Naive thymus-derived CD8-positive, alpha-beta T cell (primary cell): ENCODE measurements at places on chromosomes 3 and 15.

DNA sequence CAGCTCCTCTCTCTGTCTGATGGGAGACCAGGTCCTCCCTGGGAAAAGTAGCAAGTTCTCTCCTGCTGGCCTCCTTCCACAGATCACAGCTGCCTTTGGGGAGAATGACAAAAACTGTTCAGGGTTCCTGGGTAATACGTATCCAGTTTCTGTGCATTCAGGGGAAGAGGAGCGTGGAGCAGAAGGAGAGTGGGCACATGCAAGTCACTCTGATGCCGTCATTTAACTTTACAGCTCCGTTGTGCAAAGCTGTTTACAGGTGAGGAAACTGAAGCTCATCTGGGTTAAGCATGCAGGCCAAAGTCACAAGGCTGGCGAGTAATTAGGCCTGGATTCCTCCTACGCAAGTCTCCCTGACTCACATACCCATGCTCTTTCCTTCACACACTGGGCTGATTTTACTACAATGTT is 7.5 kb upstream of the TM4SF1 start:
- no peak for DNase-seq
- no peaks in the 10 kb centered on the region for H3K4me1 ChIP-seq
- H3K4me3 ChIP-seq = no peak overlapping the region
- H3K36me3 ChIP-seq = no peaks in the 10 kb centered on the region
- H3K27ac ChIP-seq = no peak overlapping the region

GRCh38 chr15:101135532-101136166 is 116.2 kb downstream of the CHSY1 start:
- H3K36me3 ChIP-seq = no peaks in the 10 kb centered on the region
- H3K27me3 ChIP-seq = no peaks in the 10 kb centered on the region
- H3K4me1 ChIP-seq = peaks cover 34% of the 10 kb centered on the region
- no peak for DNase-seq

GRCh38 chr15:40277471-40277870 is 5.4 kb downstream of the ANKRD63 start:
- H3K4me3 ChIP-seq = no peak overlapping the region
- H3K36me3 ChIP-seq = no peaks in the 10 kb centered on the region
- H3K27ac ChIP-seq = no peak overlapping the region

GRCh38 chr3:14518432-14518802 is 21.7 kb downstream of the GRIP2 start:
- no peaks in the 10 kb centered on the region for H3K36me3 ChIP-seq
- no peaks in the 10 kb centered on the region for H3K4me1 ChIP-seq
- DNase-seq = no peak
- H3K27ac ChIP-seq = no peak overlapping the region
- no peak overlapping the region for H3K4me3 ChIP-seq

GRCh38 chr15:41493902-41494189 is 172 bp downstream of the ITPKA start:
- no peaks in the 10 kb centered on the region for H3K36me3 ChIP-seq
- peaks cover 36% of the 10 kb centered on the region for H3K27me3 ChIP-seq
- DNase-seq = no peak
- H3K4me1 ChIP-seq = peaks cover 16% of the 10 kb centered on the region

- DNase-seq = no peak
- no peaks in the 10 kb centered on the region for H3K36me3 ChIP-seq
- H3K27ac ChIP-seq = no peak overlapping the region
- H3K27me3 ChIP-seq = peaks cover 23% of the 10 kb centered on the region
- no peak overlapping the region for H3K4me3 ChIP-seq
- H3K4me1 ChIP-seq = no peaks in the 10 kb centered on the region
These were observed 35.3 kb downstream of the FSIP1 start for GRCh38 chr15:39747326-39747725.

DNA sequence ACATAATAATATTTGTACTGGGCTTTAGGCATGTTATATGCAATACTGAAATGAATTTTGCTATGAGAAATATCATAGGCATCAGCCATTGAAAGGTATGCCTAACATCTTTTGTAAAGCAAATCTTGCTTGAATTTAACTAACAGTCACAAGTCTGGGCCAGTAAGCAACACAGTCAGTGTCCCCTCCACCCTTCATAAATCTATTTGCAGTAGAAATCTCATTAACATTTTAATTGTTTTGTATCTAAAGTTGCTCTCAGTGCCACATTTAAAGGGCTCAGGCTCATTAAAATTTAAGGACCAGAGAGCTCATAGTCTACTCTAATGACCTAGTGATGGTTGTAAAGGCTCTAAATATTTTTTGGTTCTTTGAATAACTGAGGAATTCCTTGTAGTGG is 167.2 kb upstream of the GOLIM4 start:
- no peaks in the 10 kb centered on the region for H3K36me3 ChIP-seq
- H3K4me1 ChIP-seq = no peaks in the 10 kb centered on the region
- no peak overlapping the region for H3K4me3 ChIP-seq
- H3K27ac ChIP-seq = no peak overlapping the region

DNA sequence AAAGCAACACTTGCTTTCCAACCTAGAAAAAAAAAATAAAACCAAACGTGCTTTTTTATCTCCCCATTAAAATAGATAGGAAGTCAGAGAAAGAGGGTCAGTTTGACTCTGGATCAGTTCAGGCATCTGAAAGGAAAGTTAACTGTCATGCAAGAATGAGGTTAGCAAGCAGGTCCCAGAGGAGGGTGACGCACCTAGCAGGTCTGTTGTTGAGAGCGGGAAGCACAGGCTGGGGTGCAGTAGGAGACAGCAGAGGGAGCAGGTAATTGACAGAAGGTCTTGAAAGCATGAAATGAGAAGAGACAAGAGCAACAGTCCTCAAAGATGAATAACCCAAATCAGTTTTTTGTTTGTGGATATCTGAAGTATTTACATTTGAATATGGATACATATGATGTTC is 82.5 kb downstream of the ANO10 start:
- no peak overlapping the region for H3K4me3 ChIP-seq
- H3K27me3 ChIP-seq = no peaks in the 10 kb centered on the region
- no peaks in the 10 kb centered on the region for H3K4me1 ChIP-seq
- no peak overlapping the region for H3K27ac ChIP-seq
- H3K36me3 ChIP-seq = peaks cover 10% of the 10 kb centered on the region
- DNase-seq = no peak

DNA sequence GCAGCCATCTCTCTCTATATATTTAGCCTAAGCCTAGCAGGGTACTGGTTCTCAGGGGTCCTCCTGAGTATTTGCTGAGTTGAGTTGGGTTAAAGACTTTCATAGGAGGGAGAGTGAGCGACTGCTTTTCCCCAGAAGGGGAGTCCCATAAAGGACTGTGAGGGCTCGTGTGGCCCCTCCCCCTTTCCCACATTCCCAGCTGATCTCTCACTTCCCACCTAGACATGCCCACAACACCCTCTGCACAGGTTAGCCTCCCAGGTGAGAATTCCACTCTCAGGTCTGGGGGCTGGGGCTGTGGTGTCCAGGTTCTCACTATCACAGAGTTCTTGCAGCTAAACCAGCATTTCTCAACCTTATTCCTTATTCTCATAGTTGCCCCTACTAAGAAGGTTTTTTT is 15.8 kb downstream of the EPHB1 start:
- H3K4me3 ChIP-seq = no peak overlapping the region
- no peak for DNase-seq
- no peak overlapping the region for H3K27ac ChIP-seq
- no peaks in the 10 kb centered on the region for H3K27me3 ChIP-seq
- no peaks in the 10 kb centered on the region for H3K4me1 ChIP-seq

- H3K27me3 ChIP-seq = no peaks in the 10 kb centered on the region
- peaks cover 35% of the 10 kb centered on the region for H3K36me3 ChIP-seq
- no peak for DNase-seq
- H3K4me1 ChIP-seq = no peaks in the 10 kb centered on the region
These were observed 38.7 kb upstream of the CSPG5 start for GRCh38 chr3:47617086-47618010.

DNA sequence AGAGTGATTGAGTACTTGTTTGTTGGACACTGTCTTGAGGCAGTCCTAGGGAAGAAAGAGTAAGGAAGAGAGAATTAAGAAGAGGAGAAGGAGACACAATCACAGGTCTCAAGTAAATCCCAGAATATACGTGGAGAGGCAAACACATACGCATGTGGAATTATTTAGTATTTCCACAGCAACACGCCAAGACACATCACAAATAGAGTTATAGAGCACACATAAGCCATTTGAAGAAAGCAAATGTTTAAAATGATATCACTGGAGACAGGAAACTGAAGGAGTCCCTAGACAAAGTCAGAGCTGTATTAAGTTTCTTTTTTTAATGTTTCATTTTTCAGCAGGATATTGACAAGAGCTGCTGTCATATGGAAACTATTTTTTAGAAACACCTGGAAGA is 206.1 kb upstream of the LRIG1 start:
- H3K36me3 ChIP-seq = no peaks in the 10 kb centered on the region
- H3K27ac ChIP-seq = no peak overlapping the region
- H3K4me1 ChIP-seq = no peaks in the 10 kb centered on the region
- DNase-seq = no peak
- no peaks in the 10 kb centered on the region for H3K27me3 ChIP-seq
- H3K4me3 ChIP-seq = no peak overlapping the region

GRCh38 chr3:128145279-128145678 is 8.0 kb upstream of the EEFSEC start:
- DNase-seq = no peak
- H3K27me3 ChIP-seq = no peaks in the 10 kb centered on the region
- H3K4me1 ChIP-seq = no peaks in the 10 kb centered on the region
- no peak overlapping the region for H3K27ac ChIP-seq
- H3K36me3 ChIP-seq = peaks cover 4% of the 10 kb centered on the region

GRCh38 chr3:65342084-65342683 is 654.4 kb upstream of the ADAMTS9 start:
- no peak overlapping the region for H3K4me3 ChIP-seq
- no peaks in the 10 kb centered on the region for H3K4me1 ChIP-seq
- no peak overlapping the region for H3K27ac ChIP-seq
- no peaks in the 10 kb centered on the region for H3K36me3 ChIP-seq

DNA sequence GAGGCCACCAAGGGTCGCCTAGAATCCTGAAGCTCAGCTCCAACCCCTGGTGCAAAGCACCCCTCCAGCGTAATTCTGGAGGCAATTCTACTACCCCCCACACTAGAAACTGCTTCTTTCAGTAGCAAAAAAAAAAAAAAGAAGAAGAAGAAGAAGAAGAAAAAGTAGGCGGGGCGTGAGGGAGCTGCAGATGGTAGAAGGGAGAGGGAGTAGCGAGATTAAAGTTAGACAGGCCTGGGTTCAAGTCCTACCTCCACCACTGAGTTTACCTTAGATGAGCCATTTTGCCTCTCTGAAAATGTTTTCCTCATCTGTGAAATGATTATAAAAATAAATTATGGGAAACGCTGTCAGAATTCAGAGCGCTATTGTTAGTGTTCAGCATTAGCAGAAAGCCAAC is 913 bp downstream of the FAM174B start:
- DNase-seq = no peak
- peaks cover 31% of the 10 kb centered on the region for H3K27me3 ChIP-seq
- H3K36me3 ChIP-seq = peaks cover 5% of the 10 kb centered on the region
- no peak overlapping the region for H3K27ac ChIP-seq

DNA sequence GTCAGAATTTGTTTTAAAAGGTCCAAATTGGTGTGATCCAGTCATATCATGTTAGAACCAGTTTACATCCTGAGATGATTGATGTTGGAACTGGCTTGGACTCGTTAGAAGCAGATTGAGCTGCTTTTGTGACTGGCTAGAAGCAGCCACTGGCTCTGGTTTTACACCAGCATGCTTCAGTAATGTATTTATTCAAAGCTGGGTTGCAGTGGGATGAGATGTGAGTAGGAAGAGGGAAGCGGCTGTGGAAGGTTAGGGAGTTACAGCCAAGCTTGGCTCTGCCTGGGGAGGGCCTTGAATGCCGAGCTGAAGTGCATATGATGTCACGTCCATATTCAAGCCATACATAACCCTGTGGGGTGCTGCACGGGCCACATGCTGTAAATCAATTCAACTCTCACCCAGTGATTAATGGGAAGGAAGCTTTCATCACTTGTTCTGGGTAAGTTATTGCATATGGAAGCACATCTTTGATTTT is 104.0 kb upstream of the SMAD3 start:
- no peaks in the 10 kb centered on the region for H3K36me3 ChIP-seq
- no peak overlapping the region for H3K27ac ChIP-seq

GRCh38 chr15:91609231-91609630 is 244.3 kb upstream of the SLCO3A1 start:
- no peak overlapping the region for H3K4me3 ChIP-seq
- H3K4me1 ChIP-seq = no peaks in the 10 kb centered on the region
- no peak for DNase-seq
- no peak overlapping the region for H3K27ac ChIP-seq
- H3K27me3 ChIP-seq = no peaks in the 10 kb centered on the region

GRCh38 chr3:55481744-55482495 is 5.2 kb downstream of the WNT5A start:
- no peak overlapping the region for H3K4me3 ChIP-seq
- H3K27ac ChIP-seq = no peak overlapping the region
- DNase-seq = no peak
- H3K27me3 ChIP-seq = peaks cover 74% of the 10 kb centered on the region
- no peaks in the 10 kb centered on the region for H3K36me3 ChIP-seq

- H3K4me3 ChIP-seq = no peak overlapping the region
- no peaks in the 10 kb centered on the region for H3K27me3 ChIP-seq
- no peak overlapping the region for H3K27ac ChIP-seq
These were observed 7.0 kb downstream of the PPCDC start for GRCh38 chr15:75030424-75030823.
